Pericardium fibroblast (primary cell): ENCODE measurements at places on chromosomes 1 and 21. TPM values are rescaled to one million over a fixed set of nuclear protein-coding genes. Genes with fewer than 3 reads are reported as not detected.

The LENEP gene
- not detected in 2 replicates for total RNA-seq

The SELENOF gene
- total RNA-seq: 197 and 239 TPM in 2 replicates

The C4BPA gene
- not detected in 2 replicates for total RNA-seq

The MFSD2A gene
- 2.8 and 7.2 TPM in 2 replicates for total RNA-seq
